SW480 (cell line): ENCODE measurements at places on chromosomes 1 and 21.

GRCh38 chr1:228463559-228464455 is 23.4 kb upstream of the RNF187 start:
- DNase-seq: no peak

DNA sequence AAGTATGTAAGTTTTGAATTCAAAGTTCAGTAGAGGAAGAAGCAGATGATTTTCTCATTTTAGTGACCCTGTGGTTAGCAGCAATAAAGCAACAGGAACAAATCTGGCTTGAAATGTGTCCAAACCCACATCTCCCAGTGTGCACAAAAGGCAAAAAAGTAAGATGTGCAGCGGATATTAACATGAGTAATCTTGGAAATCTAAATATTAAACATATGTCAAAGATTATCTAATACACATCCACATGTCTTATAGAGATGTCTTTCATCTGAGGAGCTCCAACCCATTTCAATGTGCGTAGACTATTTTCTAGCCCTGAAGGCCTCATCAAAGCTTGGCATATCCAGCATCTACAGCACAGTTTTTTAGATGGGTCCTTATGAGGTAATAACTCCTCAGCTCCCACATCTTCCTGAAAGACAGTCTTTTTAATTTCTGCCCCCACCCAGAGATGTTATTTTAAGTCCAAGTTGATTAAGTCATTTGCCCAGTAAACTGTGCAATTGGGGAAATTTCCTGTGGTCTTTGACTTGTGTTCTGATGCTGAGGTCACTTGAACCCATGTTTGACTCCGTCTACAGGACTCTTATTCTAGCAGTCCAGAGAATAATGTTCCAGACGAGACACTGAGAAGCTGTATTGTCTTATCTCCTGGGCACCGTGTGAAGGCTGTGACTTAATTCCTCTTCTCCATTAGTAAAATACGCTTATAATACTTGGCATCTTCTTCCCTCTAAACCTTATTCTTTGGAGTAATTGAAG is 73.7 kb downstream of the LMO4 start:
- no peak for DNase-seq

DNA sequence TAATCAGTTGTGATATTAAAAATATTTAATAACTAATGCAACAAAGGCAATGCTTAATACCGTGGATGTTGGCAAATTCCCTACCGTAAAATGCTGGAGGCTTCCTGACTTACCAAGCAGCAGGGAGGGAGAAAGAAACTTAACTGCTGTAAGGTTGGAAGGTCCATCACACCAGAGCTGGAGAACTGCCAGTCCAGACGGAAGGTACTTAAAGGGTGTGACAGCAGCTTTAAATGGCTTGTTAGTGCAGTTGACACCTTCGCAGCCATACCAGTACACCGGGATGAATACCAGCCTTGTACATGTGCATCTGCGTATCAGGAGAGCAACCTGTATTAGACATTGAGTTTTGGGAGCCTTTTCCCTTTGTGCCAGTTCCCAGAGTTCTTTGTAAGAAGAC is 269.5 kb upstream of the NCAM2 start:
- DNase-seq: no peak

GRCh38 chr1:67575861-67576260 is 109.1 kb upstream of the GADD45A start:
- no peak for DNase-seq

GRCh38 chr21:42294273-42294880 is 20.8 kb downstream of the TFF3 start:
- no peak for DNase-seq

GRCh38 chr1:26972390-26972789 is 12.1 kb upstream of the KDF1 start:
- no peak for DNase-seq

DNA sequence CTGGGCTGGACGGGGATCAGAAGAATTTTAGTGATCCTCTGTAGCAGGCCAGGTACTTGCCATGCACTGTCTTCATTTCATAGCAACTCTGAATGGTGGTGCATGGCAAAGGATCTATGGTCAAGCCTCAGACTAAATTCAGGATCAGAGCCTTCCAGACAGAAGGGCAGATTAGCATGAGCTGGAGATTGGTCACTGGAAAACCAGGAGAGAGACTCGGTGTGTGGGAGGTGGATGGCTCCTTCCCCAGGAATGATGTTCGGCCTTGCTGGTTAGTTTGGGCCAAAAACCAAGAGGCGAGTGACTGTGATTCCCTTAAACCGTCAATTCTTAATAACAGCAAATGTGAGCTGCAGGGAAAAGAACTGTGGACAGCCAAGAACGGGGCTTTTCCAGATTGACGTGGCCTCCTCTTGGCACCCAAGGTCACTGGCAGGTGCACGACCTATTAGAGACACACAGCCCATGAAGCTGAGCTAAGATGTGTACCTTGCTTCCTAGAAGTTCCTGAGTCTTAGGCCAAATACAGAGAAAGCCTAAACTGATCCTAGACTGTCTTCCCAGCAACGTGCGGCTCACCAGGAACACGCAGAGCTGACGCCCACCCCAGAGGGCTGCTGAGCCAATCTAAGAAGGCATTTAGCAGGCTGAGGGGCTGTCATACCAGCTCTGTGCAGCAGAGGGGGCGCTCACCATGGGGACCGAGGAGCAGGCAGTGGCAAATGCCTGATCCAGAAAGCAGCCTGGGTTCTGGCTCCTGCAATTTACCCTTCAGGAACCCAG is 18.5 kb downstream of the ALDH4A1 start:
- DNase-seq: peak; percentile 35

GRCh38 chr21:27589781-27590180 is 622.9 kb upstream of the ADAMTS5 start:
- DNase-seq: no peak

- no peak for DNase-seq
Observed at GRCh38 chr1:162218975-162219374, 149.5 kb downstream of the NOS1AP start.

- no peak for DNase-seq
Observed at GRCh38 chr1:58769809-58770320, 14.0 kb downstream of the JUN start.

DNA sequence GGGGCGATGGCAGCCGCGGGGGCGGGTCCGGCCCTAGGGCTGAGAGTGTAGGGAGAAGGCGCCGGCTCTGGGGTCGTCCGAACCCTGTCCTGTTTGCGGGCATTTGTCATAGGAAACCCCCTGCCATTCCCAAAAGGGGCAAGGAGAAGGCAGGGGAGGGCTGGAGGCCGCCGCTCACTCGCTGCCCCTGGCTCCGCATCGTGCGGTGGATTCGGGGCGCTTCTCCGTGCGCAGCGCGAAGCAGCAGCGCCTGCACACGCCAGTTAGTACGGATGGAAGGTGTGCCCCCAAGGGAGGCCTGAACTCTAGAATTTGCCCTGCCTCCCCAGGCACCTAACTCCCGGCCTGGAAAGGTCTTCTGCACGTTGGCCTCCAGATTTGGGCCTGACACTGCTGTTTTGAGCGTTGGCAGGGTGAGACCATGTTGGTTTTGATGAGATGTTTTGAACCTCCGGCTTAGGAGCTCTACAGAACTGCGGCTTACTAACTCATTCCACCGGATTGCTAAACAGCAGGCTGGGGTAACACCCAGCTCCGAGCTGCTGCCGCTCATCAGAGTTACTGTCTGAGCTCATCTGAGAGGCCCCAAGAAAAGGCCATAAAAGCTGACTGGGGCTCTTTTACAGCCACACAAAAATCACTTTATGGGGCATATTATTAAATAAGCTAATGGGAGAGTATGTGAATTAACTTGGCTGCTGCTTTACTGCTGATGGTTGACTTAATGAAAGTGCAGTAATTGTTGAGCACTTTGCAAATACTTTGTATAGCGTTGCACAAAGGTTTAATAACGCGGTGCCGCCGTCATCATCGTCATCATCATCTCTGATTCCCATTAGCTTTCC is 987 bp downstream of the GPR137B start:
- peak; percentile 16 for DNase-seq

DNA sequence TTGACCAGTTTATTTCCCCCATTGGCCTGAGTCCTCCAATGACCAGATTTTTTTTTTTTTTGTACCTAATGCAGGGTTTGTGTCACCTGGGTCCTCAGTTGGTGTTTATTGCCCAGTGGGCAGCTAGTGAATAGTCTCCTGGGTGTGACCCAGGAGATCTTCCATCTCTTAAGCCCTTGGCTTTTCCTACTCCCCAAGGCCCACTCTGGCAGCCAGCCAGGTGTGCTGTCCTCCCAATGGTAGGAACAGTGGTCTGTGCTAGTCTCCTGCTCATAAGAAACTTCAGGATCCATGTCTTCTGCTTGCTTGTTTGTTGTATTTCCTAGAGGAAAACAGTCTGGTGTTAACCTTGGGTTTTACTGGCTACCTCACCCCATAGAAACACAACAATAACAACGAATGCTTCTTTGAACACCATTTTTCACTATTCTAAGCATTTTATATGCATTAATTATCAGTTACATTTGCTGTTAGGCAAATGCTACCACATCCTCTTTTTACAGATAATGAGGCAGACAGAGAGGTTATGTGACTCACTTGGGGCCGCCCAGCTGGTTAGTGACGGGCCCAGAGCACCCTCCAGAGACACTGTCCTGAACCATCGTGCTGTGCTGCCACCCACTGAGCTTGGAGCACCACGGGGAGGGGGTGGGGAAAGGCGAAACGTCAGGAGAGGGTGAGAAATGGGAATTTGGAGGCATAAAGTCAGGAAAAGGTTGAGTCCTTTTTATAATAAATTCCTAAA is 107.5 kb downstream of the HIVEP3 start:
- no peak for DNase-seq

GRCh38 chr21:31265366-31266013 is 78.6 kb downstream of the TIAM1 start:
- no peak for DNase-seq

DNA sequence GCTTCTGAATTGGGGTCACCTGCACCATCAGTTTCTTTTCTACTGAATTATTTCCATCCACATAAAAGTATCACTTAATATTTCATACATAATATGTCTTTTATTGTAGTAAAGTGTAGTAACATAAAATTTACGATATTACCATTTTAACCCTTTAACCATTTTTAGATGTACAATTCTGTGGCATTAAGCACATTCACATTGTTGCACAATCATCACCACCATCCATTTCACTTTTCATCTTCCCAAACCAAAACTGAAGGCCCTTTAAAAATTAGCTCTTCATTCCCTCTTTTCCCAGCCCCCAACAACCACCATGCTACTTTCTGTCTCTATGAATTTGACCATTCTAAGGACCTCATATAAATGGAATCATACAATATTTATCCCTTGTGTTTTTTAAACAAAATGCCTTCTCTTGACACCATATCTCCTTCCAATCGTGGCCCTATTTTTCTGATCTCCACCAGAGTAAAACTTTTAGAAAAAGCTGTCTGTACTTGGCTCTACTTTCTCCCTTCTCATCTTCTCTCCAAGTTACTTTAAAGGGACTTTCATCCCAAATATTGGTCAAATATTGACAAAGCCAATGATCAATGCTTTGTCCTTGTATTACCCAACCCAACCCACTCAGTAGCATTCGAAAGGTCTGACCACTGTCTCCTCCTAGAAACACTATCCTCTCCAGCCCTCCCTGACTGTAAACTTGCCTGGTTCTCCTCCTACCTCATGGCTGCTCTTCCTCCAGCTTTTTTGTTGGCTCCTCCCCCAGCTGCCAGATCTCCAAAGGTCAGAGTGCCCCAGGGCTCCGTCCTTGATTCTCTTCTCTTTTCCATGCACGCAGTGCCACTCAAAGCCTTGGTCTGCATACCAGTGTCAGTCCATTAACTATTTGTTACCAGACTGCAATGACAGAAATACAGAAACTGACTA is 44.7 kb downstream of the SLC30A10 start:
- no peak for DNase-seq

- DNase-seq: no peak
Observed at GRCh38 chr1:10681296-10682107, 114.9 kb downstream of the CASZ1 start.

DNA sequence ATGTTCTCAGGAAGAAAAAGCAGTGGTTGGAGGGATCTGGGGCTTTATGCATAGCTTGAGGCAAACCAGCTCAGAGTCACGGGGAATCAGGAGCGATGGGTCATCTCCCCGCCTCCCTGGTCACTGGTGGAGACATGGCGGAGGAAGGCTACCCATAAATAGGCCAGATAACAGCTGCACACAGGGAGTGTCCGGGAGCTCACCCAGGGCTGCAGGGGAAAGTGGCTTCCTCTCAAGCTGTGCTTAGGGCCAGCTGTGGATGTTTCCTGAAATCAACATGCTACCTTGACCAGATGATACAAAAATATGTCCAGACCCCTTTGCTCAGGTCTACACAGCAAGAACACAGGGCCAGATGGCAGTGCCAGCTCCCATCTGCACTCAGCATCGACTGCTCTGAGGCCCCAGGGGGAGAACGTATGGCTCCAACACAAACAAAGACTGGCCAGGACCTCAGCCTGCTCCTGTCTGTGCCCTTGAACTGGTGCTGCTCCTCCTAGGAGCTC is 27.1 kb upstream of the RERE start:
- DNase-seq: no peak

DNA sequence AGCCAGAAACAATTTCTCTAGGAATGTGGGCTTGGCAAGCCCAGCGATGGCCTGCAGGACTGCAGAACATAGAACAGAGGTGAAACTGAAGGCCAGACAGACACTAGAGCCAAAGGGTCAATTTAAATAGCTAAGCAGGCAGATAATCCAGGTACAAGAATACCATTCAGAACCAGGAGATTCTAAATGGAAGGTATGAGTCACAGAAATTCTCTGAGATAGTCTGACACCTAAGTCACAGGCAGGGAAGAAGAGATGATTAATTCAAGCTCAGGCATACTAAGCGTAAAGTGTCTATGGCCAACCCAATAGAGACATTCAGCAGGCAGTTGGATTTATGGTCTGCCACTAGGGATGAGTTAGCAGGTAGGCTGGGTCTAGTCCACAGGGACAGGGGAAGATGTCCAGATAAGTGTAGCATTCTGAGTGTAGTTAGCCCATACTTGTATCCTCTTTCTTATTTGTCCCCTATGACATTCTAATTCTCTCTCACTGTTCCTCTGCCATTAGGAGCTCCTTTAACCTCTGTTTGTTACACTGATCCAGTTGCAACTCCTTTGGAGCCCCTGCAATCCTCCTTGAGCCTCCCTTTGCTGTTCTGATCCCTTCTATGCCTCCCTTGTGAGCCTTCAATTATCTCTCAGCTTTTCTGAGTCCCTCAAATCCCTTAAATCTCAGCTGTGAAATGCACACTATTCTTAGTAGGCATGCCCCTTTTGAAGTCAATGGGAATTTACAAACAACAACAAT is 383.8 kb downstream of the LMO4 start:
- no peak for DNase-seq
